ENCODE measurements at places on chromosomes 1 and 21.

- no peak for DNase-seq
Observed at GRCh38 chr1:193309936-193310475, 123.6 kb upstream of the B3GALT2 start.

DNA sequence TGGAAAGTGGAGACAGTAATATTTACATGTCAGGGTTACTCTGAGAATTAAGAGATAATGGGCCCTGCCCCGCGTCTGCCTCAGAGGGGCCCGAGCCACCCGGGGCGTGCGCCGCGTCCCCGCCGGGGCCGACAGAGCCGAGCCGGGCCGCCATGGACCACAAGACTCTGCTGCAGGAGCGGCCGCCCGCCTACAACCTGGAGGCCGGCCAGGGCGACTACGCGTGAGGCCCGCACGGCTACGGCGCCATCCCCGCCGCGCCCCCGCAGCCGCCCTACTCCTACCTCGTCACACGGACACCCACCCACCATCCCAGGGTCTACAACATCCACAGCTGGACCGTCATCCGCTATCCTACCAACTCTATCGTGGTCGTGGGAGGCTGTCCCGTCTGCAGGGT lies 35.1 kb upstream of the LRRC39 start:
- no peak for DNase-seq

DNA sequence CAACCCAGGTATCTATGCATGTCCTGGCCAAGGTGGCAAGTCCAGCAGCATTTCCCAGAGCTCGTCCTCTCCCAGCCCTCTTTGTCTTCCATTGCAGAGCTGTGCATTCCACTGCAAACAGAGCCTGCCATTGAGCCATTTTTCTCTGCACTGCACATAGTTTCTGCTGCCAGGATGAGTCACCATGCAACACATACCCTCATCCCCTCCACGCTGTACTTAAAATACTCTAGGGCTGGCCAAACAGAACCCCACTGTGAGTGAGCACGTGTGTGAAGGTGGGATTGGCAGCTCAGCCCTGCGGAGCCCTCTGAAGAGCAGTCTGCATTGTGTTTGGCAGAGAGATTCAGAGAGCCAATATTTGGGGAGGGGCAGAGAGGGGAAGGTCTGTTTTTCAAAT lies 3.9 kb upstream of the ATP1B1 start:
- DNase-seq = peak; percentile 87

DNA sequence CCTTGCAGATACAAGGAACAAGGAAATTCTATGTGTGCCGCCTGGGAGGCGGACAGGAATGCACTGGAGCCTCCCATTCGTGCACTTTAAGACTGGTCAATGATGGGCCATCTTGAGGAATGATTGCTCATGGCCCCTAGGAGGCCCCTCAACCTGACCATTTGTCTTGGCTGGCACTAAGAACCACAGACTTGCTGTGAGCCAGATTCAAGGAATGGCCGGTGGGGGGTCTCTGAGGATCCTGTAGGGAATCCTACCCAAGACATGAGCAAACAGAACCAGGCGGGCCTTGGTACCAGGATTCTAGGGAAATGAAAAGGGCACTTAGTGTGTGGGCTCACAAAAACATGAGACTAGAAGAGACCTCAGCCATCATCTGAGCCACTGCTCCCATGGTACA lies 28.1 kb upstream of the GOLT1A start:
- DNase-seq = no peak

DNA sequence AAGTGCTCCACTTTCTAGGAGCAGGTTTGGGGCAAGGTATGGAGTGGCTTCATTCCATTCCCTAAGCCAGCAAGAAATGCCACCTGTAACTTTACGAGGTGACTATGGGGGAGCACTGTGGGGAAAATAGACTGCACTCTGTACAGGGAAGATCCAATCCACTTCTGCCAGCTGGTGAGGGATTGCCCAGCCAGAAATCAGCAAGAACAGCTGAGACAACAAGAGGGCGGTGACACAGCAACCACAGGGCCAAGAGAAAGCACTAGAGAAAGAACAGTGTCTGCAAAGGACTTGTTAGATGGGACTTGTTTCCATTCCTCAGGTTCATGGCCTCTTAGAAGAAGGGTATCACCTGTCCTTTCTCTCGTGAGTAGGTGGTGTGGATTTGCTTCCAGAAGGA lies 19.6 kb downstream of the CAPN8 start:
- no peak for DNase-seq

DNA sequence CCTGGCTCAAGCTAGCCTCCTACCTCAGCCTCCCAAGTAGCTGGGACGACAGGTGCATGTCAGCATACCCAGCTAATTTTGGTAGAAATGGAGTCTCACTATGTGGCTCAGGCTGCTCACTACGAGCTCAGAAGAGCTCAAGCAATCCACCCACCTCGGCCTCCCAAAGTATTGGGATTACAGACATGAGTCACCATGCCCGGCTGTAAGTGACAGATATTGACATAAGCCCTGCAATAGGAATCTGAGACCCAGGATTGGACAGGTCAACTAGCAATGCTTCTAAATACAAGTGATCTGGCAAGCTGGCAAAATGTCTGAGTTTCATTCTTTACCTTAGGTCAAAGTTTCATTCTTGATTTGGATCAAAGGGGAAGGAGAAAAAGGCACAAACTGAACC lies 40.5 kb upstream of the H6PD start:
- DNase-seq = no peak

GRCh38 chr1:112748396-112748795 lies 33.3 kb upstream of the PPM1J start:
- DNase-seq = no peak

DNA sequence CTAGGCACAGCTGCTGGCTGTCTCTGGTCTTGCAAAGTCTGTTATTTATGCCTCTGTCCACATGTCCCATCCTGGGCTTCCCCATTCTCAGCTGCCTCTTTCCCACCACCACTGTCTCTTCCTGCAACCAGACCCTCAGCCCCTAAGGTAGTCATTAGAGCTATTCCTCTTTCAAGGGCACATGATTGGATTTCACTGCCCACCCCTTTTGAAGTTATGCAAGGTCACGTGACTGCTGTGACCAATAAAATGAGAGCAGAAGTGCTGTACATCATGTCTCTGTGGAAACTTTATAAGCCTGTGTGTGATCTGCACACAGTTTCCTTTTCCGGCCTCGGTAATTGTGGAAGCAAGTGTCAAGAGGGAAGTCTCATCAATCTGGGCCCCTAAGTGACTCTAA lies 136.6 kb upstream of the HMGB4 start:
- DNase-seq = no peak

All from astrocyte (in vitro differentiated cells and primary cell).